ENCODE measurements at places on chromosomes 3 and 15.

- DNase-seq, result no peak
These were observed 41.3 kb upstream of the ICE2 start for GRCh38 chr15:60520013-60520824.

DNA sequence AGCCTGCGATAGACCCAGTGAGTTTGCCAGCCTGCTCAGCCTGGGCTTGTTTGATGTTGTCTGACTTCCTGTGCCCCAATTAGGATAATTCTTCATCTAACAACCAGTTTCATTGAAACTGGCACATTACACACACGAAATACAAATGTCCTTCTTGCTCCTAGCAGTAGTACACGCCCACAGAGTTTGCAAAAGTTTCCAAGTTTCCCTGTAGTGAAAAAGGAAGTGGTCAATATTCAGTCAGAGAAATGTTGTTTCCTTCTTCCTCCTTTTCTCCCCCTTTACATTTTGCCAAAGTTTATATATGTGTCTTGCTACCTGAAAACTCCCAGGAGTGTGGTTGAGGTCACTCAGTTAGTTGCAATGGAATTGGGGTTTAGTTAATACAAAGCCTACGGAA is 58.4 kb upstream of the LRTM1 start:
- no peak for DNase-seq

DNA sequence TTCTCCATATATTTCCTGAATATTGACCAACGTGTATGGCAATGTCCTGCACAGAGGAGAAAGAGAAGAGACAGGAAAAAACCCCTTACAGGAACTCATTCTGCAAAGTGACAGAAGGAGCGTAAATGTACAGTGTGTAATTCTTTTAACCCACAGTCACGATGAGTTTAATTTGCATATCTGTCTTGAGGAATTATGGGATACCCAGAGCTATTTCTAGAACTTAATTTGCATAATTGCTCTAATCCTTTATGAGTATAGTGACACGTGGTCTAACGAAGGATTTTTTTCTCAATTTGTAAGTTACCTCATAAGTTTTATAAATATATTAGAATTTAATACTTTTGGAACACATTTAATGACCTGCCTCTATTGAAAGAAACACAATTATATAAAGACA is 9.8 kb downstream of the GPR27 start:
- DNase-seq, result no peak

DNA sequence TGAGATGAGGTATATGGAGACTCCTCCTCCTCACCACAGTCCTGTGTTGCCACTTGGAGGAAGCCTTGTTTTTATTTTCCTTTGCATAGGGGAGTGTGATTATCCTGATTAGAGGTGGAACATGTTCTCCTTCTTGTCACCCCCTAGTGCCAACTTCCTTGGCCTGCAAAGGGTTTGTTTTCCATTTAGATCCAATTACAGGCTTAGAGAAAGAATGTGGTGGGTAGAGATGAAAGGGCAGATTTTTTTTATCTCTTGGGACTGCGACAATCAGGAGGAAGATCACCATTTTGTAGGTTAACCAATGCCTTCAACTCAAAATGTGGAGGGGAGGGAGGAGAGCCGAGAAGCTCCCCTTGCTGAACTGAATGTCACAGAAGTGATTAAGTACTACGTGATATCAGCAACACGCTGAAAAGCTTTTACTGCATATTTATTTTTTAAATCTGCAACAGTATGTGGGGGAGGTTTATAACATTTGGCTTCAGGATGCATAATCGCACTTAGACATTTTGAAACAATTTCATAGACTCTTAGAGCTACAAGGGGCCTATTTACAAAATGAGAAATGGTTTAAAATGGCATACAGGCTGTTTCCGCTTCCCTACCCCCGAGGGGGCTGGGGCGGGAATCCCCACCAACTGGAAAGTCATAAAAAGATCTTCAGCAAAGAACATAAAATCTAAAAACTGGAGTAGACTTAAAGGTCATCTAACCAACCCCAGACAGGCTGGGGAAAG is 2.4 kb downstream of the LMCD1 start:
- no peak for DNase-seq

DNA sequence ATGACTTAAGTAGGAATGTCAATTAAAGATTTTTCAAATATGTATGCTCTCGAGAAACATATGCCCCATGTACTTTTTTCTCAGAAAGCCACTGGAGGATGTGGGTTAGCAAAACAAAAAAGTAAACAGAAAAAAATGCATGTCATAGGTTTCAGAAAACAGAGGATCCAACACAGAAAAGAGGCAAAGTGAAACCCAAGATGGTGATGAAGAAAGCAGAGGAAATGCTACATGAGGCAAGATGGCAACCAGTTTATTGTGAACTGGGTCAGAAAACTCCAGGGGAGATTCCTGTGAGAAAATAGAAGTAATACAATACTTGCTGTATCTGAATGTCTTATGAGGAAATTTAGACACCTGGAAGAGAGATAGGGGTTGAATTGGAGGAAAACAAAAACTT is 30.8 kb upstream of the EOMES start:
- no peak for DNase-seq

- DNase-seq, result peak; percentile 8
These were observed 100.1 kb upstream of the PROK2 start for GRCh38 chr3:71885006-71885405.
